ENCODE measurements at places on chromosomes 3 and 15.

- DNase-seq = peak; percentile 27
These were observed 533.5 kb downstream of the IGSF11 start for GRCh38 chr3:118501152-118501551.

- no peak for DNase-seq
These were observed 187.9 kb downstream of the SLCO3A1 start for GRCh38 chr15:92041371-92041770.

- DNase-seq = peak; percentile 36
These were observed 81.6 kb downstream of the PPCDC start for GRCh38 chr15:75104804-75105557.

GRCh38 chr3:95197661-95198060 is 1134.8 kb downstream of the NSUN3 start:
- DNase-seq = no peak

DNA sequence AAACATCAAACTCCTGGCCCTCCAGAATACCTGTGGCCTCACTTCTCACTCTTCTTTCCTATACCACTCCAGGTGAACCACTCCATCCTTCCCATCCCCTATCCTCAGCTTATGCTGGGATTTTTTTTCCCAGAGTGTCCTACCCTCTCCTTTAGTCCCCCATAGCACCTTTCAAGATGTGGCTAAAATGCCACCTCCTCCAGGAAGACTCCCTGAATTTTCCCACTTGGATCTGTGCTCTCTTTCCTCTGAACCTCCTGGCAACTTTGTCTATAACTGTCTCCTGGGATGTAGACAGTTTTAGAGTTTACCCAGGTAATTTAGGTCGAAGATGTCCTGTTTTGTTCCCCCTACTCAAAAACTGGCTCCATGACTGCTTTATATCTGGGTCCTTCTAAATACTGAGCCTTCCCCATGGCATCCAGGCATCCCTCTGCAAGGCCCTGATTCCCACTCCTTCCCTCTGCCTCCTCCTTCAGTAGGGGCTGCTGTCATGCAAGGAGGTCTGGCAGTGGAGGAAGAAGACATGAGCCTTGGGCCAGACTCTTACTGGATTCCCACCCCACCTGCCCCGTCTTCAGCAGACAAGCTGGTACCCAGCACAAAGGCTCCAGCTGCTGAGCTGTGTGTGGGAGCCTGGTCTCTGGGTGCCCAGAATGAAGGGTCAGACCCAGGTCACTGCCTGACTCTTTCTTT is 161.5 kb downstream of the SMAD6 start:
- no peak for DNase-seq

DNA sequence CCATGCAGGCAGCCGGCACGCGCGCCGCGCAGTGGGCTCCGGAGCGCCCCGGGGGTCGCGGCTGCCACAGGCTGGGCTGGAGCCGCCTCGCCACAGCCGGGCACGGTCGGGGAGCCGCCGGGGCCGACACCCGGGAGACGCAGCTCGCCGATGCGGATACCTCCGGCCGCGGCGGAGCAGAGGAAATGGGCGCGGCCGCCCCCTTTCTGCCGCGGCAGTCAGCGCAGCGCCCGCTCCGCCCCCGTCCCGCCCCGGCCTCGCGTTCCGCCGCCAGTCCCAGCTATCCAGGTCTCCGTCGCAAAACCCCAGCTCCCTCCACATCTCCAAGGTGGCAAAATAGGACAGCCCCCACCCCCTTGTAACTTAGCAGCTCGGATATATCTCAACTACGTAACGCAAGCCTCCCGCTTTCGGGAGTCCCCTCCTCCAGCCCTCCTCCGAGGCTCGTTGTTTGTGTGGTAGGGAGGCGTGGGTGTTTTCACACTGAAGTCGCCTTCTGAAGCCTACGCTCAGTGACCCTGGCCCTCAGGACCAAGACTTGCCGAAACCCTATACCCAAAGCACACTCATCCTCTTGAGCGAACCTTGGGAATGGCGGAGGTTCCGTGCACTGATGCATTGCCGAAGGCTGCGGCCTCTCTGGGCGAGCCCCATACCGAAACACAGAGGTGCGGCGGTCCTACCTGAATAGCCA is at the start of gene SH3BP5:
SH3BP5 (minus strand) TSS at position 182 of the 694 bp plus-strand sequence; CDS start at position 4, 178 bp downstream.
- peak; percentile 67 for DNase-seq

GRCh38 chr15:78341057-78341987 is 1.2 kb downstream of the CRABP1 start:
- no peak for DNase-seq

- no peak for DNase-seq
These were observed 47.9 kb downstream of the ZNF710 start for GRCh38 chr15:90049030-90049429.

DNA sequence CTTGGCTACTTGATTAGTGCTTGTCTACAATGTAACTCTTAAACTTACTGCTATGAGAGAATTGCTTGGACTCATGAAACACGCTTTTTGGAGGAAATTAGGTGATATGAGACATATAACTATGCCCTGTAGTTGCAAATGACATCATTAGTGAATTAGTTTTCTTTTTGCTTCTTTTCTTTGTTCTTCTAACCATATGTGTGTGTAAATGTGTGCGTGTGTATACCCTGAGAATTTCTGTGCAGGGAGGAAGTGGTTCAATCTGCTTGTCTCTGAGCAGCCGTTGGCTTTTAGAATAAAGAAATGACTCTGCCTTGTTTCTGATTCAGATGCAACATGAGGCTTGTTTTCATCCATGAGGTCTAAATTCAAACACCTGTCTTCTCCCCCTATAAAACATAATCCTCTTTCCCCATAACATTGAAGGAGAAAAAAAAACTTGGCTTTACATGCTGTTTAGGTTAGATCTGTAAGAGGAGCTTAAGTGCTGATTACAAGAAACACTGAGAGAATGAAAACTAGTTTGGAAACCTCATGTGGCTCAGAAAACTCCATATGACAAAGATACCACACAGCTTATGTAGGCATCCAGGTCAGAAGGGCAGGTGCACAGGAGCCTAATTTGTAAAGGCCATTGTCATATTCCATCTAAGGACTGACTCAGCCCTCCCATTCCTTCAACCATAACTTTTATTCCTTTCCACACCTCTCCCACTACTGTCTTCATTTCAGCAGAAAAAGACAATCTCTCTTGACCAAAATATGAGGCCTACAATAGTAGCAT is 30.5 kb upstream of the BLM start:
- DNase-seq = no peak

GRCh38 chr15:33150431-33150941 is 44.0 kb downstream of the FMN1 start:
- DNase-seq = no peak

DNA sequence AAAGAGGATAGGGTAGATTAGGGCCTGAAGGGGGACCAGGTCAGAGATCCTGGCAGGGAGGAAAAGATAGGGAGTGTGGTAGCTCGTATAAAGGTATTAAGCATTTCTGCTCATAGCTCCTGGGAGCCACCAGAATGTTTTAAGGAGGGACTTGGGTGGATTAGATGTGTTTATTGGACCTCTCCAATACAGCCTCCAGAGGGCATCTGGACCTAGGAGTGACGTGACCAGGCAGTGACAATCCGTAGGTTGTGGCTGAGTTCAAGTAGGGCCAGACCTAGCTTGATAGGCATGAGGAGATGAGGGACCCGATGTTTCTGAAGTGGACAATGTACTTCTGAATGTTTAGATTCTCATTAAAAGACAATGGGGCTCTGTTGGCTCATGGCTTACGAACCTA is 435.2 kb downstream of the MCTP2 start:
- no peak for DNase-seq

DNA sequence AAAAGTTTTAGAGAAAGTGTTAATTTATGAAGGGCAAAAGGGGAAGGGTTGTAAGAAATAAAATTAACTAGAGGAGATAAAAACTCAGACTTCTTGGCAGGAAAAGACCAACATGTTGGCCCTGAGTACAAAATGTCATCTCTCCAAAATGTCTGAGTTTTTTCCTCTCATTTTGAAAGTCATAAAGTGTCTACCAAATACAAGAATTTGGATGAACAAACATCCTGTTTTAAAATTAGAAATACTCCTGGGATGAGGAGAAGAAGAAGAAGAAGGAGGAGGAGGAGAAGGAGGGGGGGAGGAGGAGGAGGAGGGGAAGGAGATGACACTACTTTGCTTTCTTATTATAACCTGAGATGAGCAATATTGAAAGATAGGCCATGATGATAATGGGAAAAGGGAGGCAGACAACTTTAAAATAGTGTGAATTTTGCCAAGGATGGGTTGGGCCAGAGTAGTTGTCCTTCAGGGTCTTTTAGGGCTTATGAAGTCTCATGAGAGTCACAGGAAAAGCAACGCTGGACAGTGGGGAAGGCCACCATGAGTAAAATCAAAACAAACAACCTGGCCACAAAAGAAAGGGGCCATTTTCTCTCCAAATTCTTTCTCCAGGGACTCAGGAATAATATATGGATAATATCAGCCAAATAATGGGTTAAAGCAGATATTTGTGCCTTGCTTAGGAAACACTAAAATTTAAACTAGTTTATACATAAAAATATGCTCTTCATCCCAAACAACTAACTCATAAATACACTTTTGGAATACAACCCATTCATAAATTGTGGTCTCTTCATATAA is 632.9 kb downstream of the EPHA3 start:
- no peak for DNase-seq

- peak; percentile 88 for DNase-seq
These were observed 421.8 kb upstream of the TBL1XR1 start for GRCh38 chr3:177618873-177619733.

- no peak for DNase-seq
These were observed 136.3 kb upstream of the ABHD17C start for GRCh38 chr15:80558631-80559319.

DNA sequence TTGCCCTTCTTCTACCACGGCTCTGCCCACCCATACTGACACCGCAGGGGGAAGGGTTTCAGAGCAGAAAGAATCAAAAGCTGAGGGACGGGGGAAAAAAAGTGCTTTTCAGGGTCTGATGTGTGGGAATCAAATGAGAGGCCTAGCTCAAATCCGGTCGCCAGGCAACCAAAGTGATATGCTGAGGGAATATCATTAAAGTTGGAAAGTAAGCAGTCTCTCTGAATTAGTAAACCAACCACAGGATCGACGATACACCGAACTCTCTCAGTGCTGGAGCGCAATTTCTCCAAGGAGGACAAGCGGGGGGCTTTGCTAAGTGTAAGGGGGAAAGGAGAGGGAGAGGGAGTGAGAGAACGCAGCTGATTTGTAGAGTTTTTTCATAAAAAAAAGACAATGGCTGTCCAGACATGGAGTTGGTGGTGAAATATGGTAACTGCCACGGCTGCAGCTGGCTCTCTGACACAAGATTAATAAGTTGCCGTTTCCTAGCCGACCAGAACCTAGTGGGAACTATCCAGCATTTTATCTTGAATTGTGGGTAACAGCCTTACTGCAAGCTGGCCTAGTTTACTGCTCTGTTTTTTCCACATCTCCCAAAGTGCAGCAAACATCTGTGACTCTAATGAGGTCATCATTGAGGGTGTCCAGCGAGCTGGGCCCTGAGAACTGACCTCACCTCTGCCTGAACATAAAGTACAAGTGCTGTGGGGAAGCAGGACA is 530.2 kb downstream of the SOX2 start:
- peak; percentile 86 for DNase-seq

DNA sequence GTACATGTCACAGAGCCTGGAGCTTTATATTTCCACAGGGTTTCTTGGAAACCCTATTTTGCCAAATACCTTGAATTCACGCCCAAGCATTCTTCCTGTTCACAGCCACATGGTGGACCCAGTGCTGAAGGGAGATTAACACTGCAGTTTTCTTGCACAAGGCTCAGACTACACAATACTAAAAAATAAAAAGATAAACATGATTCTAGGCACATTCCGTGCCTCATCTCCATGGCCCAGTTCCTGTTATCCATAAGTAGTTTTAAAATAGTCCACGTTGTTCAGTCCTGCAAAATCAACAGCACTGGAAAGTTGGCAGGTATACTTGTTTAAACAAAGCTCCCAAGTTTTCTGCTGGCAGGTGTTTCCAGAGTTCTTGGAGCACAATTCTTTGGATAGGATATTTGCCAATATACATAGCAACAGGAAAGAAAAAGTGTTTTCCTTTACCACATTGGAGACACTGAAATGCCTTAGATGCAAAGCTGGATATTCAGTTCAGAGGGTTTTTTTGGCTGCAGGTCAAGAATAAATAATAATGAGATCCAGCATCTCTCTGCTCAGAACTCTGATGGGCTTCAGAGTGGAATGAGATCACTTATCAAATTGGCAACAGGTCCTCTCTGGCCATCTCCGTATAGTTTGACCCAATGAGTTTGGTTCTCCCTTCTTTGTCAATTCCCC is 88.1 kb upstream of the TGFBR2 start:
- peak; percentile 22 for DNase-seq

DNA sequence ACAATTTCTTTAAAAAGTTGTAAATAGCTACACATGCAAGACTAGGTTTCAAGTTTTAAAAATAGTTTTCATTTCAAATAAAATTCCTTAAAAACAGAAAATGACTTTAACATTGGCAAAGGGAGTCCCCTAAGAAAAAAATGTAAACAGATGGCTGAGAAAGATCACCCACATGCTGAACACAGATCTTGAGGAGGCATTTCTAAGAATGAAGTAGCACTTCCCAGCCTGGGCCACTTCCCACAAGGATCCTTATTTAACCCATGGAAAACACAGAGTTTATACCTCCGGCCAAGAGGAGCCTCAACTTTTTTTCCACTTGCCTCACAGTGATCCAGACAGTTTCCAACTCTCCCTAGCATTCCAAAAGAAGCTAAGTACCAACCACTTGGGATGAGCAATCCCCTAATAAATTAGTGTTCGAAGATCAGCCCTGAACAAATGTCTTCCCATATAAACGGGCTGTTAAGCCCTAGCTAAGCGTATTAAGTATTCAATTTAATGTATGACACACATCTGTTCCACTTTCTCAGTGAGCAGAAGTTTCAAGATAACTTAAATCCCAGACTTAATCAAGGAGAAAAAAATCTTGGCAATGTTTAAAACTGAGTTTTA is 61.4 kb downstream of the GADL1 start:
- no peak for DNase-seq

- DNase-seq = no peak
These were observed 16.0 kb downstream of the WDR82 start for GRCh38 chr3:52262447-52262846.

GRCh38 chr3:47024932-47025331 is 45.5 kb downstream of the NBEAL2 start:
- peak; percentile 29 for DNase-seq

DNA sequence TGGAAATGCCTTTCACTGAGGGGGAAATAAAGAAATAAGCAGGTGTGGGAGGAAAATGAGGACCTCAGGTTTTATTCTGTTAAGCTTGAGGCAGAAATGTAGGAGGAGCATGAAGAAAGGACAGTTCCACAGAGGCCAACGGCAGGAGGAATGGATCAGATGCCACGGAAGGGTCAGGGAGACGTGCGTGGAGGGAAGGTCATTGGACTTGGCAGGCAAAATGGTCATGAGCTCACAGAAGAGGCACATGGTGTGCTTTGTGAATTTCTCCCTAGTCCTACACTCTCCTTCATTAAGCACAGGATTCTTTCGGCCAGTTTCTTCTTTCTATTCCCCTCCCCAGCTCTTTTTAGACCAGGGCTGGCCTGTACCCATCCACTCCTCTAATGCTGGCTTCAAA is 32.5 kb upstream of the THSD4 start:
- DNase-seq = no peak

GRCh38 chr15:95168951-95169431 is 937.6 kb downstream of the MCTP2 start:
- DNase-seq = no peak

GRCh38 chr3:135084405-135084804 is 289.3 kb downstream of the EPHB1 start:
- peak; percentile 28 for DNase-seq

- DNase-seq = no peak
These were observed 191.6 kb upstream of the WNT5A start for GRCh38 chr3:55678546-55679216.

All from putamen (tissue), 1 donor.